ENCODE measurements at places on chromosomes 6 and 20. TPM values are rescaled to one million over a fixed set of nuclear protein-coding genes. Genes with fewer than 3 reads are reported as not detected.

The C6orf15 gene
- polyA plus RNA-seq: not detected

The KIF6 gene
- polyA plus RNA-seq: 1.0 TPM

The EYS gene
- polyA plus RNA-seq: 0.14 TPM

The TRDN gene
- 0.21 TPM for polyA plus RNA-seq

The KIAA0408 gene
- 4.9 TPM for polyA plus RNA-seq

The CALHM5 gene
- 0.12 TPM for polyA plus RNA-seq

The UNC93A gene
- not detected for polyA plus RNA-seq

The DOK5 gene
- 0.38 TPM for polyA plus RNA-seq

The SAMD5 gene
- polyA plus RNA-seq: 0.87 TPM

The SYCP2L gene
- 2.3 TPM for polyA plus RNA-seq

The PNPLA1 gene
- polyA plus RNA-seq: not detected

The TMEM200A gene
- 0.57 TPM for polyA plus RNA-seq

The OXT gene
- polyA plus RNA-seq: not detected

The SRC gene
- 64.6 TPM for polyA plus RNA-seq

The CTAGE9 gene
- polyA plus RNA-seq: not detected

The ERVFRD-1 gene
- 0.07 TPM for polyA plus RNA-seq

The VAPB gene
- 18.8 TPM for polyA plus RNA-seq

The PGBD1 gene
- 2.2 TPM for polyA plus RNA-seq

The DEFB132 gene
- polyA plus RNA-seq: not detected

The SCRT2 gene
- polyA plus RNA-seq: 0.63 TPM

The TUBB1 gene
- polyA plus RNA-seq: 1.2 TPM

The FKBP1C gene
- polyA plus RNA-seq: 1.0 TPM

The PAK5 gene
- polyA plus RNA-seq: 1.1 TPM

The TCFL5 gene
- polyA plus RNA-seq: 4.9 TPM

The OOEP gene
- not detected for polyA plus RNA-seq

The RBBP8NL gene
- polyA plus RNA-seq: 4.8 TPM

The CENPW gene
- 2.1 TPM for polyA plus RNA-seq

The CRIP3 gene
- polyA plus RNA-seq: 9.7 TPM
